ENCODE measurements at places on chromosomes 16 and 17. TPM values are rescaled to one million over a fixed set of nuclear protein-coding genes. Genes with fewer than 3 reads are reported as not detected.

GRCh38 chr16:52785653-52786052, 238.7 kb upstream of the TOX3 start:
- H3K4me3 ChIP-seq, result no peak overlapping the region
- no peak for DNase-seq

DNA sequence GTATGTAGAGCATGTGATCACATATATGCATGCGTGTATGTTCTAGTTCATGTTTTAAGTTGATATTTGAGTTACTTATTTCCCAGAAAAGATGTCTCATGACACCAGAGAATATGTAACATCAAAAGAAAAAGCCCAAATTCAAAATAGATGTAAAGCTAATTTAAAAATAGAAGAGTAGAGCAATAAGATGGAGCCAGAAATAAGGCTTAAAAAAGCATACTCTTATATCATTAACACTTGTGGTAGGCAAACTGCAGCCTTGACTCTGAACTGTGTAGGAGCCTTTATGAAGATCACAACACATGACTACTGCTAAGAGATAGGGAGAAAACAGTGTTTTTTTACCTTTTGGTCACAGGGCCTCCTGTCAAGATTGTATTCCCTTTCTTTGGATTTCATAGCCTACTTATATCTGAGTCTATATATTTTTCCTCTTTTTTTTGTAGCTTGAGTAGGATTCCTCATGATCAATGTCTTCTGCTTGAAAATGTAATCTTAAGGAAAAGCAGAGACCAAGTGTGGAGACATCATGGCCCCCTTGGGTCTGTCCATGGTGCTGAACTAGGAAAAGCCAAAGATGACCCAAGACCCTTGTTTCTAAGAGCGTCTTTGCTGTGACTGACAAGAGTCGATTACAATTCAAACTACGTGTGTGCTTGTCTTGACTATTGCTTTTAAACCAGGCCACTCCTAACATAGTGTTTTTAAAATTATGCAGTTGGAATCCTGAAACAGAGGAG, 390.4 kb downstream of the SHISA9 start:
- peak; percentile 18 for DNase-seq
- H3K4me1 ChIP-seq, result no peaks in the 10 kb centered on the region
- peaks cover 27% of the 10 kb centered on the region for H3K27me3 ChIP-seq
- H3K36me3 ChIP-seq, result no peaks in the 10 kb centered on the region
- no peak overlapping the region for H3K27ac ChIP-seq
- no peak overlapping the region for H3K4me3 ChIP-seq

- no peak overlapping the region for H3K27ac ChIP-seq
- no peaks in the 10 kb centered on the region for H3K27me3 ChIP-seq
- H3K4me1 ChIP-seq, result peaks cover 9% of the 10 kb centered on the region
- H3K36me3 ChIP-seq, result peaks cover 13% of the 10 kb centered on the region
- no peak for DNase-seq
Measured at GRCh38 chr17:65634533-65634932, 73.1 kb upstream of the AXIN2 start.

TLCD3B gene
- total RNA-seq, result 15.3 TPM

INPP5K gene
- 19.4 TPM for total RNA-seq

KRTAP4-9 gene
- not detected for total RNA-seq
